SJCRH30 (cell line): ENCODE measurements at places on chromosomes 1 and 21. TPM values are rescaled to one million over a fixed set of nuclear protein-coding genes. Genes with fewer than 3 reads are reported as not detected.

- peaks cover 8% of the 10 kb centered on the region; the same call in 1 of the 2 replicates for H3K4me1 ChIP-seq
- no peak overlapping the region for H3K27ac ChIP-seq
- no peak for DNase-seq
- H3K27me3 ChIP-seq, result peaks cover under 1% of the 10 kb centered on the region; the same call in 1 of the 2 replicates
- H3K4me3 ChIP-seq, result no peak overlapping the region
Observed at GRCh38 chr21:42523941-42524340, 10.3 kb downstream of the SLC37A1 start.

- DNase-seq, result peak; percentile 77
- H3K4me1 ChIP-seq, result peaks cover 50% of the 10 kb centered on the region
- H3K27me3 ChIP-seq, result no peaks in the 10 kb centered on the region
- peak overlapping the region; percentile 56 for H3K27ac ChIP-seq
- no peaks in the 10 kb centered on the region for H3K36me3 ChIP-seq
- H3K4me3 ChIP-seq, result no peak overlapping the region
Observed at GRCh38 chr1:106956721-106957120, 99.8 kb upstream of the PRMT6 start.

- H3K36me3 ChIP-seq, result no peaks in the 10 kb centered on the region
- H3K27ac ChIP-seq, result no peak overlapping the region
- H3K27me3 ChIP-seq, result no peaks in the 10 kb centered on the region
- no peak overlapping the region for H3K4me3 ChIP-seq
Observed at GRCh38 chr1:184682956-184683355, 71.7 kb downstream of the EDEM3 start.

DNA sequence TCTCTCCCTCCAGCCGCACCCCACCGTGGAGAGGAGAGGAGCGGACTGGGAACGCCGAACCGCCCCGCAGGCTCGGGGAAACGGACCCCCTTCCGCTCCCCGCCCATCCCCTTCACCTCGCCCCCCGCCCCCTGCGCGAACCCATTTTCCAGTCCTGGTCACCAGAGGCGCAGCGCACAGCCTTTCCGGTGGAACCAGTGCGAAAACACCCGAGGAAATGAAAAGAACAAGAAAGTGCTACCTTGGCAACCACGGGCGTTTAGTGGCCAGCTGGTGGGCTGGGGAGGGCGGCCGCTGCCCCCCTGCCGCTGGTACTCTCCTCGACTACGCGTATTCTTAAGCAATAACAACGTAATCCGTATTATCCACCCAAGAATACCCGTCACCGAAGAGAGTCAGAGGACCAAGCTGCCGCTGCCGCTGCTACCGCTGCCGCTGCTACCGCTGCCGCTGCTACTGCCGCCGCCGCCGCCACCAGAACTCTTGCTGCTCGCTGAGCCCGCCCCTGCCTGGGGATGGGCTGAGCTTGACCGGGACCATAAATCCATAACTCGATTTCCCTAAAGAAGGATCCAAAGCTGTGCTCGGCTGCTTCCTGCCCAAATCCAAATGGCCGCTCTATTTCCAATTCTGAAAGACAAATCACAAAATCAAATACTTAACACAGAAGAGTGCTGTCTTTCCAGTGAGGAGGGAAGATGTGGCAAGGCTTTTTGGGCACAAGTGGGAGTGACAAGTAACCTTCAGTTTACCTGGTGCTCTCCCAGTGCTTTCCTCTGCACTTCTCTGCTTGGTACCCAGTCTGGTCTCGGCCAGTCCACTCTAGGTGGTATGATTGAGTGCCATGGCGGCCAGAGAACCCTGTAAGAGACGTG, 125.2 kb upstream of the DPYD start:
- no peaks in the 10 kb centered on the region for H3K27me3 ChIP-seq
- H3K27ac ChIP-seq, result no peak overlapping the region
- no peak for DNase-seq
- no peaks in the 10 kb centered on the region for H3K4me1 ChIP-seq
- H3K4me3 ChIP-seq, result peak overlapping the region; percentile 32

GRCh38 chr1:3444736-3445135, 9.7 kb upstream of the ARHGEF16 start:
- DNase-seq, result no peak
- H3K27ac ChIP-seq, result no peak overlapping the region
- H3K4me3 ChIP-seq, result no peak overlapping the region
- peaks cover 13% of the 10 kb centered on the region; the same call in 1 of the 2 replicates for H3K27me3 ChIP-seq
- H3K36me3 ChIP-seq, result no peaks in the 10 kb centered on the region

GRCh38 chr1:70436622-70437251, 25.7 kb downstream of the CTH start:
- no peak for DNase-seq
- no peaks in the 10 kb centered on the region for H3K4me1 ChIP-seq
- H3K27me3 ChIP-seq, result no peaks in the 10 kb centered on the region

DNA sequence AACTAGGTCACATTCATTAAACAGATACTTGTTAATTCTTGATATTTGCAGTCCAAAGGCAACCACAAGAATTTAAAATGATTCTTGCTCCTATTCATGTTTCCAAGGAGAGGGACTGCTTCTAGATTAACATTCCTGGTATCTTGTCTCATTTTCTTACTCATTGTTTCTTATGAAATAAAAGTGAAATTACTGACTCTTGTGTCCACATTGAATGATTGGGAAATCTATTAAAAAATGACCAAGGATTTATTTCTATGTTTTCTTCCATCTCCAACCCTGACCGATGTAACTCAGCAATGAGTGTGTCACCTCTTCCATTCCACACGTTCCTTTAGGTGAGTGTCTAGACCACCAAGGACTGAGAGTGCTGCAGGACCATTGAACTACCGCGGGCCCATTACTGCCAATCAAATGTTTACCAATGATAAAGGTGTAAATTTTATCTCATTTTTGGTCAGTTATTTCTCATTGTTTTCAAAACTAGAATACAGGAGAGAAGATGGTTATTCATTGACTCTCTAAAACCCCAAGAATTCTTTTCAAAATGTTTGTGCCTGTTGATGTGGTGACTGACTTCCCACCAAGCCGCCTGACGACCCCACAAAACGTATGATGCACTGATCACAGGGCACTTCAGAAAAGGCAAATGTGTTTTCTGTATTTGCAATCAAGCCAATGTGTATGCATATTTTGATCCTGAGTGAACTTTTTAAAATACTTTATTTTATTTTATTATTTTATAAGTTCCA, 414.6 kb upstream of the PTBP2 start:
- no peaks in the 10 kb centered on the region for H3K36me3 ChIP-seq
- H3K27me3 ChIP-seq, result no peaks in the 10 kb centered on the region
- no peak overlapping the region for H3K4me3 ChIP-seq
- no peak for DNase-seq
- H3K27ac ChIP-seq, result no peak overlapping the region

DNA sequence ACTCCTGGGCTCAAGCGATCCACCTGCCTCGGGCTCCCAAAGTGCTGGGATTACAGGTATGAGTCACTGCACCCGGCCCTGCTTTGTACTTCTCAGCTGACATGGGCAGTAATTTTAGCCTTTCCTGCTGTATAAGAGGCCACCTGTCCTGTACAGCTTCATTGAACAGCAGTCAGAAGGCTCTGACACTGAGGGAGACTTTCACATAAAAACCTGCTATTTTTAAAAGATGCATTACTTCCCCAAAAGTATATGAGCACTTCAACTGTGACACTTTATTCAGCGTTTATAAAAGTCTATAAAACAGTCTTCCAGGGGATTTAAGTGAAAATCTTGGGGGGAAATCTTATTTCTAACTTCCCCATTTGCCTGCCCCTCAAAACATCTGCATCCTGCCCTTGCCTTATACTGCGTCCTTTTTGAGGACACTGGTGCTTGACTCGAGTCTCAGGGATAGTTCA, 17.6 kb downstream of the RNU5D-1 start:
- no peaks in the 10 kb centered on the region for H3K27me3 ChIP-seq
- H3K27ac ChIP-seq, result no peak overlapping the region
- H3K4me3 ChIP-seq, result no peak overlapping the region
- H3K36me3 ChIP-seq, result no peaks in the 10 kb centered on the region
- H3K4me1 ChIP-seq, result peaks cover 3% of the 10 kb centered on the region; the same call in 1 of the 2 replicates

DNA sequence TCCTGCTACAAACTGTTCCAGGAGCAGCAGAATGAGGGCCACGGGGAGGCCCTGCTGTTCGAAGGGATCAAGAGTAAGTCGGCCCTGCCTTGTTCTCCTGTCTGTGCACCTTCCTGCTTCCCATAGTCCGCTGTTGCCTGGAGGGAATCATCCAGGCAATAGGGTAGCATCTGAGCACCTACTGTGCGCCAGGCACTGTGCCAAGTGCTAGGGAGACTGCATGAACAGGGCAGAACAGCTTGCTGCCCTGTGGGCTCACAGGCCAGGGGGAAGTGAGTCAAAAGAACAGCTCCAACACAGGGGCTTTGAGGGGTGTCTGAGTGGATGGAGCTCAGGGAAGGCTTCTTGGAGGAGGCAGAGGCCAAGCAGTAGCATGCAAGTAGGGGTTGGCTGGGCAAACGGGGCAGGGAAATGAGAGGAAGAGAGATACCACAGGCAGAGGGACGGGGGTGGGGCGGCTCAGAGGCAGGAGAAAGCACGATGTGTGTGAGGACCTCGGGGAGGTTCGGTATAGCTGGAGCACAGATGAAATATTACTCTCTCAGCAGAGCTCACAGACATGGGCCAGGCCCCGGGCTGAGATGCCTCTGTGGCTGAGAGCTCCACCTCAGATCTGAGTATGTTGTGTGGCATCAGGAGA, 15.5 kb upstream of the PADI6 start:
- H3K27ac ChIP-seq, result no peak overlapping the region
- peaks cover 26% of the 10 kb centered on the region; the same call in 1 of the 2 replicates for H3K27me3 ChIP-seq
- H3K36me3 ChIP-seq, result no peaks in the 10 kb centered on the region
- H3K4me3 ChIP-seq, result no peak overlapping the region
- H3K4me1 ChIP-seq, result no peaks in the 10 kb centered on the region
- DNase-seq, result no peak

DNA sequence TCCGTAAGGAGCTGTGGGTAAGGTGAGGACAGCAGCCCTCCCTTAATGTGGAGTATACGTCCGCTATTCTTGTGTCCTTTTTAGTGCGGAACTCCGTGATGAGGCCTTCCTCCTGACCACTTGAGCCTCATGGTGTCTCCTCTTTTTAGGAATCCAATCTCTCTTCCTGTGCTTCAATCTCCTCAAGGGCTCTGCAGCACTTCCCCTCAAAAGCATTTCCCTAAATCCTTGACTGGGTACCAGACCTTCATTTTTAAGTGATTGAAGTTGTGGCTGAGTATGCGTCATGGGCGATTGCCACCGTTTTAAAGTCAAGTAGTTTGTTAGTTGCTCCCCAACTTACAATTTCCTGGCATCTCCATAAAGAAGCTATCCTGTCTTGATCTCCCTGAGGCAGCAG, 62.8 kb downstream of the SAMSN1 start:
- H3K36me3 ChIP-seq, result no peaks in the 10 kb centered on the region
- no peaks in the 10 kb centered on the region for H3K4me1 ChIP-seq
- peaks cover 3% of the 10 kb centered on the region; the same call in 1 of the 2 replicates for H3K27me3 ChIP-seq
- no peak overlapping the region for H3K27ac ChIP-seq
- H3K4me3 ChIP-seq, result no peak overlapping the region

DNA sequence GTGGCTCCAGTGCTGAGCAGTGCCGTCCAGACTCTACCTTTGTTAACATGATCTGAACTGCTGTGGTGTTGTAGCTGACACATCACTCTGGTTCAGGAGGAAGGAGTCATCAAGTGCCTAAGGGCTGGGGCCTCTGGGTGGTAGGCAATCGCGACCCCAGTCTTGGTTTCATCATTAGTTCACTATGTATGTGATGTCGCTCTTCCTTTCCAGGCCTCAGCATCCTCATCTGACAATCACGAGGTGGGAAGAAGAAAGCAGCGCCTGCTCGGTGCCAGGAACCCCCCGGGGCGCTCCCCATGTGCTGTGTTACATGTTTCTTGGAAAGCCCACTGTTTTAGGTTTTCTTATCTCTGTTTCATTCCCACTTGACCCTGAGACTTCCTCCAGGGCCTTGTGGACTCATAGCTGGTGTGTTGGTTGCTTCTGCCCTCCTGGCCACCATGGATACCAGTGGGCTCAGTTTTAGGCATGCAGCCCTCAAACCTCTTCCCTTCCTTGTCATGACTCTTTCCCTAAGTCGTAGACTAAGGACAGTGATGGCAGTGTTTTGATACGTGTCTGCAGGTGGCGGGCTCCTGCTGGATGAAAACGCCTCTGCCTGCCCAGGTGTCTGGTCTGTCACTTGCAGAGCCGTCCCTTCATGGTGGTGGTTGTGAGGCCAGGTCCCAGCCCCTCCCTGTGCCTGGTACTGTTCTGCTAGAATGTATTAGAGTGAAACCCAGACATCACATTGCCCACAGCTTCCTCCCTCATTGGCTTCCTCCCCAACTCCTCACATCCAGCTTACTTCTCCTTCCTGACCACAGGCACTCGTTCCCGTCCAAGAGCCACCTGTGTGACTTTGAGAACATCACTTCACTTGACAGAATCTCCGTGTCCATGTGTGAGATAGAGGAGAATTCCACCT, 17.2 kb upstream of the FOXO6 start:
- H3K36me3 ChIP-seq, result no peaks in the 10 kb centered on the region
- peak; percentile 12 for DNase-seq
- H3K27ac ChIP-seq, result no peak overlapping the region
- H3K4me1 ChIP-seq, result peaks cover 29% of the 10 kb centered on the region
- H3K4me3 ChIP-seq, result no peak overlapping the region

DNA sequence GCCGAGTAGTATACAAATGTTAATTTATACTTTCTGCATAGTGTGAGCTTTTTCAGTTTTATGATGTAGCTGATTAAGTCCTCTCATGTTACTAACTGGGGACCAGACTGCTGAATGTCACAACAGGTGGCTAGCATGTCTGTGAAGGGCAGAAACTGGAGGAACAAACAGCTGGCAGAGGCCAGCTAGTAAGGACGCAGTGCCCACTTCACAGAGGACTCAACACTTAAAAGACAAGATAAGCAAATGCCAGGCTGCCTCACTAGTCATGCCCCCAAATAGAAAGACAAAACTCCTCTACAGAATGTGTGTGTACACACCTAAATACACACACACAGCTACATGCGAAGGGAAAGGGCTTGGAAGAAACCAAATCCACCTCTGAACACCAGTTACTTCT, 73.8 kb upstream of the ZNF678 start:
- H3K27me3 ChIP-seq, result no peaks in the 10 kb centered on the region
- no peak for DNase-seq
- H3K27ac ChIP-seq, result no peak overlapping the region

- no peaks in the 10 kb centered on the region for H3K4me1 ChIP-seq
- no peak overlapping the region for H3K4me3 ChIP-seq
- H3K27me3 ChIP-seq, result no peaks in the 10 kb centered on the region; the same call in 1 of the 2 replicates
- no peaks in the 10 kb centered on the region for H3K36me3 ChIP-seq
- no peak overlapping the region for H3K27ac ChIP-seq
Observed at GRCh38 chr1:111867868-111868440, 112.3 kb downstream of the DDX20 start.

CYP4A22 gene
- total RNA-seq, result not detected in 2 replicates

MYCL gene
- total RNA-seq, result 14.4 and 16.4 TPM in 2 replicates

ACTN2 gene
- total RNA-seq, result 2.0 and 3.0 TPM in 2 replicates

LRRC53 gene
- not detected in 2 replicates for total RNA-seq

DNALI1 gene
- 10.0 and 10.1 TPM in 2 replicates for total RNA-seq

GJA5 gene
- not detected in 2 replicates for total RNA-seq

IFNLR1 gene
- not detected in 2 replicates for total RNA-seq
